Subcutaneous preadipocyte (primary cell): ENCODE measurements at places on chromosomes 1 and 21. TPM values are rescaled to one million over a fixed set of nuclear protein-coding genes. Genes with fewer than 3 reads are reported as not detected.

Gene PROK1
- not detected in 2 replicates for total RNA-seq

Gene NUDT4B
- 21.7 and 23.9 TPM in 2 replicates for total RNA-seq

Gene SPATA21
- total RNA-seq, result not detected in 2 replicates

Gene DIPK1A
- total RNA-seq, result 5.9 and 7.8 TPM in 2 replicates

Gene PRDM2
- total RNA-seq, result 9.2 and 12.9 TPM in 2 replicates

Gene ERO1B
- total RNA-seq, result 2.2 and 2.3 TPM in 2 replicates

Gene DNM3
- total RNA-seq, result 1.8 and 5.7 TPM in 2 replicates

Gene GPX7
- 16.4 and 36.4 TPM in 2 replicates for total RNA-seq

Gene SERPINC1
- total RNA-seq, result not detected in 2 replicates

Gene RSPO1
- under 0.01 and 0.20 TPM in 2 replicates for total RNA-seq

Gene ALPL
- total RNA-seq, result 7.3 TPM in 1 of 2 replicates, not detected in the other

Gene TMPRSS15
- total RNA-seq, result not detected in 2 replicates

Gene DTL
- total RNA-seq, result 12.1 and 44.4 TPM in 2 replicates

Gene KCNJ9
- total RNA-seq, result under 0.01 TPM in 1 of 2 replicates, not detected in the other

Gene KMO
- under 0.01 TPM in 2 replicates for total RNA-seq

Gene GJA4
- not detected in 2 replicates for total RNA-seq

Gene MFSD2A
- 6.2 and 16.6 TPM in 2 replicates for total RNA-seq

Gene TINAGL1
- 0.37 and 0.39 TPM in 2 replicates for total RNA-seq

Gene OLIG2
- not detected in 2 replicates for total RNA-seq

Gene ETV3L
- total RNA-seq, result not detected in 2 replicates

Gene AXDND1
- total RNA-seq, result 0.37 and 0.78 TPM in 2 replicates

Gene LINGO4
- not detected in 2 replicates for total RNA-seq

Gene RGL1
- total RNA-seq, result 25.4 and 43.0 TPM in 2 replicates

Gene ENAH
- total RNA-seq, result 54.0 and 70.0 TPM in 2 replicates

Gene ARHGEF16
- total RNA-seq, result under 0.01 and 1.2 TPM in 2 replicates

Gene DEPDC1
- 22.8 and 44.8 TPM in 2 replicates for total RNA-seq

Gene ACOT11
- 2.9 and 3.7 TPM in 2 replicates for total RNA-seq

Gene THEM4
- total RNA-seq, result 11.4 and 13.1 TPM in 2 replicates

Gene PTGFRN
- total RNA-seq, result 32.1 and 40.1 TPM in 2 replicates

Gene SNX7
- total RNA-seq, result 38.5 and 41.5 TPM in 2 replicates

Gene PDC
- 0.20 TPM in 1 of 2 replicates, not detected in the other for total RNA-seq
